Stimulated activated CD8-positive, alpha-beta memory T cell treated with anti-CD3 and anti-CD28 coated beads, Interleukin-15, amount 100 ng/mL, for 24 hours (primary cell): ENCODE measurements at places on chromosomes 13 and 19.

DNA sequence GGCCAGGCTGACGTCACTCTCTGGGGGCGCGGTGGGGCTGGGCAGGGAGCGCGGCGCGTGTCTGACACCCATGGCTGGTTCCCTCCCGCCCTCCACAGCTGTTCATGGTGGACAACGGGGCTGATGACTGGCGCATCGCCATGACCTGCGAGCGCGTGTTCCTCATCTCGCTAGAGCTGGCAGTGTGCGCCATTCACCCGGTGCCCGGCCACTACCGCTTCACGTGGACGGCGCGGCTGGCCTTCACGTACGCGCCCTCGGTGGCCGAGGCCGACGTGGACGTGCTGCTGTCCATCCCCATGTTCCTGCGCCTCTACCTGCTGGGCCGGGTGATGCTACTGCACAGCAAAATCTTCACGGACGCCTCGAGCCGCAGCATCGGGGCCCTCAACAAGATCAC is 14.7 kb downstream of the KCNN1 start:
- DNase-seq, result no peak

DNA sequence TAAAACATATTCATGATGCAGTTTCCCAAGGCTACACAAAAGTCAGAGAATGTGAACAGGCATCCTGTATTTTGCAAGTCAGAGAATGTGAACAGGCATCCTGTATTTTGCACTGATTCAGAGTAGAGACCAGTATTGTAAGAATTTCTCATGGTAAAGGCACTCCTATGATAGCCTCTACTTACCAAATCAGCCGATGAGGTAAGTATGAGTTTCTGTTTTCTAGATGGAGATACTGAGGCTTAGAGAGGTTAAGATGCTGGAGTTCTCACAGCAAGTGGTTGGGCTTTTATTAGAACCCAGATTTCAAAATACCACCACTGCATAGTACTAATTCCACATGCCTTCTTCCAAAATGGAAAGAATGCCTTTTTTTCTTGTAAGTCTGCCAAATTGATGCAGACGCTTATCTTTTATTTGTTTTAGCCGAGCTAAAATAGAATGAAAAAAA is 12.3 kb downstream of the TPT1 start:
- no peak for DNase-seq

DNA sequence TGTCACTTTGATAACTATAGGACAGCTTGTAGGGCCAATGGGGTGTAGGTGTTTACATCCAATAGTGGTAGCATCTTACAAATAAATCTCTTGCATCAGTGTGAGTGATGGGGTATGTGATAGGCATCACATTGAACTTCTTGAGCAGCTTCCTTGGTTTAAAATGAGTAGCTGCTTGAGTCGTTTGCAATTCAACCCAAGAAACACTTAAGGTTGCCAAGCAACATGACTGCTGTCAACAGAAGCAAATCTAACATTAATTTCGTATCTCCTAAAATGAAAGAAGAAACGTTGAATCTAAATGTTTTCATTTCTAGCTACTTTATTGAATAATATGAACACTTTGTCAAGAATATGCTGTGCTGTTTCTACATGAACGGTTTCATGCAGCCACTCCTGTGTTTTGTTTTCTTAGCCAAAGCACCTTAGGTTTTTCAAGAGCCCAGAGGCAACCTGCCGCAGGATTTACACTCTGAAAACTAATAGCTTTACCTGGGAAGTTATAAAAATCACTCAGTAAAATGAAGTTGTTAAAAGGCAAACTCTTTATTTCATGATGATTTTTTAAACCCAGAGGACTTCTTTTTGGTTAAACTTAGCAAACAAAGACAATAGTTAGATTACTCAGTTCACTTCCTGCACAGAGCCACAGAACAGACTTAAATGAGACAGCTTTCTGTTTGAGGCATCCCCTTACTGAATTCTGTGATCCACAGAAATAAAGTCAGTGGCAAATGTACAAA is 305.2 kb downstream of the MTUS2 start:
- no peak for DNase-seq

- DNase-seq, result no peak
Measured at GRCh38 chr13:113806526-113806925, 47.5 kb downstream of the TMEM255B start.

DNA sequence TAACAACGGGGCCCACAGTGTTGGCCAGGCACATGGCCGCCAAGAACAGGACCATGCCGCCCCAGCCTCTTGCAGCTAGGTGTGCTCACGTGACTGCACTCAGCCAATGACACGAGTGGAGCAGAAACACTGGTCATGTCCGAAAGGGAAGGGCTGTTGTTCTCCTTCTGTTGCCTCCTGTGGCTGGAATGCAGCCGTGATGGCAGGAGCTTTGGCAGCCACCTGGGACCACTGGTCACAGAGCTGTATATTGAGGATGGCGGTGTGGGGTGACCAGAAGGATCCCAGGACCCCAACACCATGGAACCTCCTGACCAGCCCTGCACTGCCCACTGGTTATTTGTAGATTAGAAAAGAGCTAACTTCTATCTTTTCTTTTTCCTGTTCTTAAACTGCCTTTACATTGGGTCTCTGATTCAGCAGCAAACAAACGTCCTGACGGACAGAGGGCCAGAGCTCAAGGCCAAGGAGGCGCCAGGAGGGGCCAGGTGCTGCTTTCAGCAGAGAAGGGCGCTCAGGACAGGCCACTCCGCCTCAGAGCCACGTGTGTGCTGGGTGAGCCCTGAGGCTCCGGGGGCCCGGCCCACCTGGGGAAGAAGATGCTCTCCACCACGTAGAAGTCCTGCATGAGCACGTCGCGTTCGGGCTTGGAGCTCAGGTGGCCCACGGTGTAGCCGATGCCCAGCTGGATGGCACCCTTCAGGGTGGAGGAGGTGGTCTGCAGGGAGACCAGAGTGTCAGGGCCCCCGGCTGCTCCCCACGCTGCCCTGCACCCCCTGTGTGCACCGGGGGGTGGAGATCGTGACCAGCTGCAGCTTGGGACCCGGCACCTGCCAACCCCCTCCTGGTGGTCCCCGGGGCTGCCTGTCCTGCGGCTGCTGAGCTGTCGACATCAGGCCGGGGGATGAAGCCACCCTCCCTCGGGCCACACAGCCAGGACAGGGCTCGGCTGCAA is 35.0 kb upstream of the CACTIN start:
- no peak for DNase-seq

- DNase-seq, result no peak
Measured at GRCh38 chr19:33290956-33291622, 11.2 kb downstream of the CEBPA start.

- DNase-seq, result no peak
Measured at GRCh38 chr19:54199401-54199800, 1.3 kb upstream of the RPS9 start.

GRCh38 chr13:25844559-25845434 is 207.0 kb downstream of the SHISA2 start:
- no peak for DNase-seq

GRCh38 chr13:58542530-58542929 is 911.0 kb downstream of the PCDH17 start:
- DNase-seq, result no peak

DNA sequence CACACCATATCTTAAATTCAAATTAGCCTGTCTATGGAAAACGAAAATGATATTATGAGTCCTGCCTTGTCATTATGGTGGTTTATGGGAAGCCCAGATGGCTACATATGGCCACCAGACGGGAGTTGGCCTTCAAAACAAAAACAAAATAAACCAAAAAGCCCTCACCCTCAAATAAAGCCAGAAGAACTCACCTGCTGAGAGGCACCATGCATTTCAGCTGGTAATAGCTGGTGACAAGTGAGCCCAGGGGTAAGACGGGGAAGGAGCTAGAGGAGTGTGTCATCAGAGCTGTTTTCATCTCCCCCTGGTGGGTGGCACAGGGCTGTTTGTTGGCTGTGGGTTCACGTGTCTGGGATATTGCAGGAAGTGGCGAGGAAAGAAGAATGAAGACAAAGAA is 152.9 kb downstream of the EFNB2 start:
- no peak for DNase-seq

GRCh38 chr19:6761053-6761676 is 6.1 kb downstream of the SH2D3A start:
- no peak for DNase-seq

DNA sequence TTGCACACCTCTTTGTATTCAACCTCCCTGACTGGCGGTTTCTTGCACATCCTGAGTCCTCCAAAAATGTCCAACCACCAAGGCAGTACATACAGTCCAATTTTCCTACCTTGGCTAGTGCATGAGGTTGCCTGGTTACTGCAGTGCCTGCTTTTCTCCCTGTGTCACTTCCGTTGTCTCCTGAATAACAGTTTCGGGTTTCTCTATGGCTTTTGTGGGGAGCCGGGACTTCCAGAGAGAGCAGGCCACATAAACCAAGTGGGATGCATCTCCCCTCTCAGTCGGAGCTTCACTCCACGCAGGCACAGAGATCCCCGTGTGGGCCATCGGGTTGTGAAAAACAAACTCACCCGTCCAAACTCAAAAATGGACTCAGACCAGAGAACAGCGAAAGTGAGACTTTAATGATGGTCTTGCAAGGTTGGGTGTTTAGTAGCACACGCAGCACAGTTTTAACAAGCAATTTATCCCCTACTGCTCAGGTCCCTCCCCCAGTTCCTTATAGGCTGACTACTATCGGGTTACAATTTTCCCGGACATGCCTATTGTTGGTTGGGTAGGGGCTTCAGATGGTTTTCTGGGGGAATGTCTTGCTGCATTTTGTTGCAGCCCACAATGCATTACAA is 173.1 kb downstream of the POU4F1 start:
- DNase-seq, result no peak

DNA sequence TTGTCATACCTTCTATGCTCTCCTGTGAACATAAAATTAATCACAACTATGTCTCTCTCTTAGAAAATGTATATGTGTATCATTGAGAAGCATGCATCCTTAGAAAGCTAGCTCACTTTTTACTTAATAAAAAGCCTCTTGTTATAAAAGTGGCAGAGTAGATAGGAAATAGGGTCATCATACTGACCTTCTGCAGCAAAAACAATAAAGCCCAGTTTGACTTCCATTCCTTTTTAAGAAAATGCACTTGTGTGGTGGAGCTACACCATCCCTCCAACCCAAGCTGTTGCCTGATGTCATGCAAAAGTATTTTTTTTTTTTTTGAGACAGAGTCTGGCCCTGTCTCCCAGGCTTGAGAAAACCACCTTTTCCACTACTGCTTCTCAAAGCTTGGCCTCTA is 393.3 kb downstream of the LIG4 start:
- no peak for DNase-seq

- DNase-seq, result no peak
Measured at GRCh38 chr13:85277748-85278147, 521.5 kb downstream of the SLITRK6 start.

DNA sequence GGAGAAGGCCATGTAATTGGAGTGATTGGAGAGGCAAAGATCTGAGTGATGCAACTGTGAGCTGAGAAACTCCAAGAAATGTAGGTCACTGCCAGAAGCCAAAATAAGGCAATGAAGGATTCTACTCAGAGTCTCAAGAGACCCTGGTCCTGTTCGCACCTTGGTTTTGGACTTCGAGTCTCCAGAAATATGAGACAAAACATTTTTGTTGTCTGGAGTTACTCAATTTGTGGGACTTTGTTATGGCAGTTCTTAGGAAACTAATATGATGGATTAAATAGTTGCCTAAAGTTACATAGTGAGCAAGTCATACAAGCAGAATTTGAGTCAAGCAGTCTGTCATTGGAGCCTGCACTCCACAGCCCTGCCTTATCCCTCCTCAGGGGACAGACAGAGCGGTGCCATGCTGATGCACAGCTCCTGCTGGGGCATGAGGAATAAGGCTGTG is 104.2 kb downstream of the ITGBL1 start:
- DNase-seq, result no peak

DNA sequence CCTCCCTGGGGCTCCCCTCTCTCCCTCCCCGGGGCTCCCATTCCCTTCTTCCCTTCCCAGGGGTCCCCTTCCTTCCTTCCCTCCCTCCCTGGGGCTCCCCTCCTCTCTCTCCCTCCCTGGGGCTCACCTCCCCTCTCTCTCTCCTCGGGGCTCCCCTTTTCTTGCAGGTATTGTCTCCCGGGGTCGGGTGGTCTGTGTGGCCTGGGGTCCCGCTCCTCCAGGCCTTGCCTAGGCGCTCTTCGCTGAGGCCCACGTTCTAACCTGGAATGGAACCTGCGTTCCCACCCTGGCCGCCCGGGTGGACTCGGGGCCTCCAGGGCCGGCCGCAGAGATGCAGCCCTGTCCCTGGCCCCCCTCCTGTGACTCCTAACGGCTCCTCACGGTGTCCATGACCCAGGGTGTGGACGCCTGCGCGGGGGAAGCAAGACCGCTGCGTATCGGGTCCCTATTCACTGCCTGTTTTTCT is 940 bp upstream of the DCUN1D2 start:
- no peak for DNase-seq

GRCh38 chr19:2215281-2215751 is 20.8 kb downstream of the PLEKHJ1 start:
- no peak for DNase-seq

DNA sequence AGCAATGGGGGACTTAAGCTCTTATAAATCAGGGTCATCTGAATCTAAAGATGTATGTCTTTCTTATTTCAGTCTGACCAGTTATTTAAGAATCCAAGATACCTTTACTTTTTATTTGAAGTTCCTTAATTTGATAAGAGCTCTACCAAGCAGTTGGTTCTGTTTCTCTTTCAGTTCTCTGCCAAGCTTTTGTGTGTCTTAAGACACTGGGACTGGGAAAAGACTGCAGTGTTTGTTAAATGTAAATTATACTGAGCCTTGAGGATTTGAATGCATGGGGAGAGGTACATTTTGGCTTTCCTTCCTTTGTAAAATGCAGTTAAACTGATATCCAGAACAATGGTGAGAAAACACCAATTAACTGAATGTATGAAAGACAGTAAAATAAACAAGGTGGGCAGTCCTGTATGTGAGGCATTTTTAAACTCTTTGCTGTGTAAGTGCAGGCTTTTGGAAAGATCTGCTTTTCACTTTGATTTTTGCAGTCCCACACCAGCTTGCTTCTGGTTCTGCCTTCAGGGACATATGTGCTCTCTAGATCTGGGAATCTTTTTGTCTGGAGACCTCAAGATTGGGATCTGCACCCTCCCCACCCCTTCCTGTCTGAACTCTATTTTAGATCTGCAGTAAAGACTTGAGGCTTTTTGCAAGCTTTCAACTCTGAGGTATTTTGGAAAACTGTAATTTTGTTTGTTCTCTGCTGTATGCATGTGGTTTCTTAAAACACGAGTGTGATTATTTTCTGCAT is 77.6 kb downstream of the LRCH1 start:
- no peak for DNase-seq

DNA sequence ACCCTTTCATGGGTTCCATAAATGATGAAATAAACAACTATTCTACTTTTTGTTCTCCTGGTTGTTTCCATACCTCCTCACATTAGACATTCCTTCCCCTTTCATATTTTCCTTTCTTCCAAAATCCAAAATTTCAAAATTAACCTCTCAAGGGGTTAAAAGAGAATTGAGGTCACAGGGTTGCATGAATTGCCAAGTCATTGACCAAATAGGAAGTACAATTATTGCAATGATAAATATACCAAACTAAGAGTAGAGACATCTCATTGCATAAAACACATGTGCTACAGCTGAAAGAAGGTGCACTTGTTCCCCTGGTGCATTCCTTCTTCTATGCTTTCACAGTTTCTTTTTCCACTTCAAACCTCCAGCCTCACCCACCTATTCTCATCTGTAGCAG is 136.1 kb downstream of the KCTD12 start:
- DNase-seq, result no peak
